ENCODE measurements at places on chromosomes 12 and 14.

DNA sequence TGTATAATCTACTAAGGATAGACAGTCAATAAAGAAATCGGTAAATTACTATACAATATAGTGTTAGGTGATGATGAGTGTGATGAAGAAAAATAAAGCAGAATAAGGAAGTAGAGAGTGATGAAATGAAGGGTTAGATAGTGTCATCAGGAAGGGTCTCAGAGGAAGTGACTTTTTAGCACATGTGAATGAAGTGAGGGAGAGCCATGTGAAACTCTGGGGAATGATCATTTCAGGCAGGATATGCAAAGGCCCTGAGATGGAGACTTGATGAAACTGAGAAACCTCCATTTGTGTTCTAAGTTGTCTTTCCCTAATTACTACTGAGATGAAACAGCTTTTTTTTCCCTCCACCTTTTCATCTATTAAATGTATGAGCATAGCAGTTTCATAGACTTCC is 19.4 kb upstream of the GNPTAB start:
- no peak for DNase-seq

DNA sequence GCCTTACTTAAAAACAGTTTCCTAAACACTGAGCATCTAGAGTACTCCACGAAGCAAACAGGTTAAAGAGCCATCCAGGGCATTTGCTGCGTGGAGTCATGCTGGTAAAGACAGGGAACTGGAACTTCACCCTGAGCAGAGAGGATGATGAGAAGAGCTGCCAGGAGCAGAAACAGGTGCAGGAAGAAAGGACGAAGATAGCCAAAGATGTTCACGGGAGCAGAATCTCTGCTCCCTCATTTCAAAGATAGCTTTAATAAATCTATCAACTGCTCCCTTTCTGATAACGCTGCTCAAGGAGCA is 280.8 kb upstream of the FKBP4 start:
- no peak for DNase-seq

- no peak for DNase-seq
Observed at GRCh38 chr14:59507752-59508103, 23.4 kb downstream of the JKAMP start.

DNA sequence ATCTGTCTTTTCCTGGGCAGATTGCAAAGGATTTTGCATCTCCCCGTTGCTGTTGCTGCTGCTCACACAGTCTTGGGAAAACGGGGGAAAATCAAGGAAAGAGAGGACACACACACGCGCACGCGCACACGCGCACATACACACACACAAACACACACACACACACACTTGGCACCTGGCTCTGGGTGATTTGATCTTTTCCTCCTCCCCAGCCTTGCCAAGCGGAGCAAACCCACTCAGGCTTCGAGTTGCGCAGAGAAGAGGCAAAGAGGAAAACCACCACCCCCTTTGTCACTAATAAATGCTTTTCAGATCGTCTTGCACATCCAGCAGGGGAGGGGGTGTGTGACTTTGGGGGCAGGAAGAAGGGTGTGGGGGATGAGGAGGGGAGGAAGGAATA is 965 bp upstream of the NOS1 start:
- no peak for DNase-seq

DNA sequence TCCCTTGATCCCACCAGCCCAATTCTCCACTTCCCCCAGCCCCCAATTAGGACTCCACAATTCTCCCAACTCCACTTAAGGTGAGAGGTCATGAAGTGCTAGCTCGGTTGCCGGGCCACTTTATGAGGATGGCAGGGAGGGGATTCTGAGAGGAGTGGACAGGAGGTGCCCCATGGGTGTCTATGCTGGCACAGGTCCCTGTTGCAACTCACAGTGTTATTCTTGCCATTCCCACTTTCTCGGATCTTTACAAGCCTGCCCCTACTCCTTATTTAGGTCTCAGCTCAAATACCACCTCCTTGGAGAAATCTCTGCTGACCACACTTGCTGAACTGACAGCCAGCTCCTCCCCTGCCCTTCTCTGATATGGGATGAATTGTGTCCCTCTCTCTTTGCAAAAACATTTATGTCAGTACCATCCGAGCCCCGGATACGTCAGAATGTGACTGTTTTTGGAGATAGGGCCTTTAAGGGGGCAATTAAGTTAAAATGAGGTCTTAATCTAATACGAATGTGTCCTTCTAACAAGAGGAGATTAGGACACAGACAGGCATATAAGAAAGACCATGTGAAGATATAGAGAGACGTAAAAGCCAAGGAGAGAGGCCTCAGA is 4.2 kb upstream of the LGALS3 start:
- DNase-seq, result no peak

DNA sequence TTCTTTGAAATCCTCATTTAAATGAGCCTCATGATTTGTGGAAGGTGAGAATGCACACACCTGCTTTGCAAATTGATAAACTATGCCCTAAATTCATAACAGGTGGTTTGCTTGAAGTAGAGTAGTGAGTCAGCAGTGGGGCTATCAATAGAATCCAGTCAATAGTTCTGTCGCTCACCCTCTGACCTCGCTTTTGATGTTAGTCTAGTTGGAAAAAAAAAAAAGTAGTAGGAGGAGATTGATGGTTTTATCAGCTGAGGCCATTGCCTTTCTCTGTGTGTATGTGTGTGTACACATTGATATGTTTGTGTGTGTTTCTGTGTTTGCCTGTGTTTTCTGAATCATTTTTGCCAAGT is 267.3 kb downstream of the SNAPC1 start:
- DNase-seq, result no peak

GRCh38 chr14:32020882-32021281 is 56.2 kb upstream of the ARHGAP5 start:
- no peak for DNase-seq

DNA sequence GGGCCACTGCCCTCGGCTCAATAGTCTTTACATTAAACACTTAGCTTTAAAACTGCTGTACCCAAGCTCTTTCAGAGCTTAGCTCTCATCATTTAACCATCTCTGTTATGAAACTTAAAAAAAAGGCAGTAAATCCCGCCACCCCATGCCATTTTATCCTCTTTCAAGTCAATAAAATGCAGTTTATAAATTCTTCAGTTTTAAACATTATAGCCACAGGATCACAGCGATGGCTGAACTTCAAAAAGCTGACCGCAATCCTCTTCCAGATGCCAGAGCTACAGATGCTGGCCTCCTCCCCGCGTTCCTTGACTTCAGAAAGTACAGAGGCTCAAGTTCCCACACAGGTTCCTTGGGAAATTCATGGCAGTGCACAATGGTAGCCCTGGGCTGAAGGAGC is 4.2 kb downstream of the OR10G3 start:
- no peak for DNase-seq

DNA sequence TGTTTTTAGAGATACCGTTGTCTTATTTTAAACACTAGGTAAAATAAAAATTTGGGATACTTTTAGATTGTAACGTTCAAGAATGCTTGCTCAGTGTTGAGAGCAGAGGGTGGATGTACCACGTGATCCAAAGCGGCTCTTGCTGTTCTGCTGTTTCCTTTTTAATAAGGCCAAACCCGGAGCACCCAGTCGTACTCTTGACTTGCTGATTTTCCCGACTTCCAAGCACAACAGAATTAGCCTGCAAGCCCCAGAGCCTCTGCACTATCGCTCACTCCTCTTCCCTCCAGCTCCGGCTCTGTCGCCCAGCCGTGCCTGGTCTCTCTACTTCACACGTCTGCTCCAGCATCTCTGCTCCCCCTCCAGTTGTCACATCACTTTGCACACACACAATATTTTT is 77.3 kb downstream of the EMP1 start:
- no peak for DNase-seq

DNA sequence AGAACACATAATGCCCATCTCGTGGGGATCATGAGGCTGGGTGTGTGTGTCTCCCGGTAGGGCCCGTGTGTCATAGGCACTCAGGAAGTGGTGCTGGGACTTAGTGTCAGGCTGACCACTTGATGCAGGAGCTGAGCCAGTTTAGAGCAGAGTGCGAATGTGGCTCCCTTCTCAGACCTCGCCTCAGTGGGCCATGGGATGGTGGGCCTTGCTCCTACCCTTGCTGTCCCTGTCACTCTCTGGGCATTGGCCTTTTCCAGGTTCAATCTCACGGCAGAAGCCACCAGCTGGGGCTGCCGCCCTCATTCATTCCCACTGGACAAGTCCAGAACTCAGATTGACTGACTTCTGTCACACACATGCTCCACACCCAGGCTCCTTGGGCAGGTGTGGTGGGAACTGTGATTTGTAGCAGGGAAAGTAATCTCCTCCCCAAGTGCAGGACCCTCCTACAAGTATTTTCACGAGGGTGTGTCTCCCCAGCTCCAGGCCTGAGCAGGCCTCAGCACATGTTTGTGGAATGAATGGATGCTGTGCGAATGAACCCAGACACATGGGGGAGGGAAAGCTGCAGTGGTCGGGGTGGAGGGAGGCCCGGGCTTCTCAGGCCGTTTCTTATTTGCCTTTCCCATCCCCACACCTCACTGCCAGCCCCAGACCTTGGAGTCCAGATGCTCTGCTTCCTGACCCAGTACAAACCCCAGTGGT is 54.9 kb downstream of the BEGAIN start:
- peak; percentile 45 for DNase-seq

GRCh38 chr14:91274796-91275195 is 30.3 kb upstream of the GPR68 start:
- DNase-seq, result no peak

DNA sequence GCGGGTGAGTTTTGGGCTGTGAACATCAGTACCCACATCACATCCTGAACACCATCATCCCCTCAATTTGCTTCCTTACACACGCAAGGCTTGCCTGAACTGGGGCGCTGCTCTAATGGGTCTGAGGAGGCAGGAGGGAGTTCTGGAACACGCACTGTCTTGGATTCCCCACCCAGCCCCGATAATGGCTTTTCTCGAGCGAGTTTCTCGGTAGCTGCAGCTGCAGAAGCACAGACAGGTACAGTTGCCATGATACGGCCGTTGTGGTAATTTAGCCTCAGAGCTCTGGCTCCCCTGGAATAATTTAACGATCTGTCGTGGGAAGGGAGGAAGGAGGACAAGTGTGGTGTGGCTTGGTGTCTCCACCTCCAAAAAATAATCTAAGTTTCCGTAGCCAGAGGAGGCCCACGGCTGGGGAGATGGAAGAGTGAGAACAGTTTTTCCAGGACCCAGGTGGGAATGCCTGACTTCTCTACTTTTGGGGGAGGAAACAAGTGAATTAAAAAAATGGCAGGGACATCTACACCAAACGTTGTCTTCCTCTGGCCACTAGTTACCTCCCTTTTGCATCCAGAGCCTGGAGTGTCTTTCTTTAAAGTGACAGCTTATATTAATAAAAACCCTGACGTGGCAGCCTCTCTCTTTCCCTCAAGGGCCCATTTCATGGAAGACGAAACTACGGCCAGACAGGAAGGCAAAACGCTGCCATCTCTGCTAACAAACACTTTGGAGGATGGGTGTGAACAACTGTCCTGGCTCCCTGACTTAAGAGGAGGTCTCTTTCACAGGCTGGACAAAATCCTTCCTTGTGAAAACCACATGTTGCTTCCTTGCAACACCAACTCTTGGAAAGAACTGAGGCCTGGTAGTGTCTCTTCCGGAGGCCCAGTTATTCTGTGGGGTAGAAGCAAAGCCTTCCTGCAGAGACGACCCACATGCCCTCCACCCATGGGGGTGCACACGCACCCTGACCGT is 84.8 kb downstream of the RBM19 start:
- DNase-seq, result no peak

GRCh38 chr14:20559461-20559904 is 1.4 kb downstream of the RNASE9 start:
- DNase-seq, result no peak

- DNase-seq, result no peak
Observed at GRCh38 chr12:108641446-108642268, 8.0 kb upstream of the SELPLG start.

DNA sequence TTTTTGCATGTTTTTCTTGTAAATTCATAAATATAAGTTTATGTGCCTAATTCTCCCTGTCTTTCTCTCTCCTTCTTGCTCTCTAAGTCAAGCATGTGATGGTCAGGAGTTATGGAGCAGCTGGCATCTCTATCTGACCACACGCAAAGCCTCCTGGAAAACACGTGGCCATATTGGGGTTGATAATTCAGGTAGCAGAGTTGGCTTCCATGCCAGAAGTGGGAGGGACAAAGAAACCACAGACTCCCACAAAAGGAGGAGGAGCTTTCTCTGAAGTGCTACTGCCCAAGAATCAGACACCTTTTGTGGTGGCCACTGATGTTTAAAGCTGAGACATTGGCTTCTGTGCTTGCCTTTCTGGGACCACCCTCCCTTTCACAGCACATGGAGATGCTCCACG is 517.6 kb upstream of the TMEM132C start:
- DNase-seq, result no peak

- peak; percentile 81 for DNase-seq
Observed at GRCh38 chr14:21104448-21105060, 3.7 kb downstream of the TMEM253 start.

- no peak for DNase-seq
Observed at GRCh38 chr14:64825509-64825908, 54.2 kb downstream of the SPTB start.

GRCh38 chr12:2998789-2999264 is 39.6 kb downstream of the TEAD4 start:
- DNase-seq, result peak; percentile 90

GRCh38 chr12:78870539-78870938 is 6.0 kb downstream of the SYT1 start:
- DNase-seq, result no peak

DNA sequence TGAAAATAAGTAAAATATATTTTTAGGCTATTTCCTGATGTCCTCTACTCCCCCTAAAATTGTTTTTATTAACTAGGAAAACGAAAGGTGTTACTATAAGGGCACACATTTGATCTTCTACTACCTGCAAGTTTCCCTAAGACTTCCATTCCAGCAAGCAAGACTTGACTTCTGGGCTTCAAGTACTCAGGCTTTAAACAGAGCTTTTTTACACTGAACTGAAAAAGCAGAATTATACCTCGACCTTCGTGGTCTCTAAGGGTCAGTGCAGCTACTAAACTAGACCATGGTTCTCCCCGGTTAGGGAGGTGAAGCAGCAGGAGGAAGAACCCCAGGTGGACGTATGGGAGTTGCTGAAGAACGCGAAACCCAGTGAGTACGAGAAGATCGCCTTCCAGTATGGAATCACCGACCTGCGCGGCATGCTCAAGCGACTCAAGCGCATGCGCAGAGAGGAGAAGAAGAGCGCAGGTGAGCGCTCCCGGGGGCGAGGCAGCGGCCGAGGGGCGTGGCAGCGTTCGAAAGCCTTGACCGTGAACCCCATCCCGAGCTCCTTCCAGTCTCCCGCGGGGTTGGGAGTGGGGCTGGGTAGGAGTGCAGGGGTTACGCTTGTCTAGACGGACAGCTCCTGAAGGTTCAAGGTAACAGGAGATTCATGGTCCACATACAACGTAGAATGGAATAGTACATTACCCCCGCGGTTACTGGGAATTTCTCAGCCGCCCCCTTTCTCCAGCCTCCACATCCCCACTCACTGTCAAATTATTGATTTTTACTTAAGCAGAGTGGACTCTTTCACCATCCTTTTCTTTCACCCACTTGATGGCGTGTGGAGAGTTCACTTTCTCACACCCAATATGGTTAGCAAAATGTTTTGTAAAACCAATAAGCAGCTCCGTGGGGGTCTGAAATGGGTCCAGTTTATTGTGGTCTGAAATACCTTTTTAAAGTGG is 47.6 kb downstream of the MYBPC1 start:
- no peak for DNase-seq
